ENCODE measurements at places on chromosomes 1 and 21.

- no peak for DNase-seq
Measured at GRCh38 chr1:159121526-159121925, 45.0 kb upstream of the AIM2 start.

- DNase-seq, result no peak
Measured at GRCh38 chr1:32714277-32714676, 11.7 kb upstream of the SYNC start.

- no peak for DNase-seq
Measured at GRCh38 chr1:207822124-207822601, 70.3 kb downstream of the CD46 start.

DNA sequence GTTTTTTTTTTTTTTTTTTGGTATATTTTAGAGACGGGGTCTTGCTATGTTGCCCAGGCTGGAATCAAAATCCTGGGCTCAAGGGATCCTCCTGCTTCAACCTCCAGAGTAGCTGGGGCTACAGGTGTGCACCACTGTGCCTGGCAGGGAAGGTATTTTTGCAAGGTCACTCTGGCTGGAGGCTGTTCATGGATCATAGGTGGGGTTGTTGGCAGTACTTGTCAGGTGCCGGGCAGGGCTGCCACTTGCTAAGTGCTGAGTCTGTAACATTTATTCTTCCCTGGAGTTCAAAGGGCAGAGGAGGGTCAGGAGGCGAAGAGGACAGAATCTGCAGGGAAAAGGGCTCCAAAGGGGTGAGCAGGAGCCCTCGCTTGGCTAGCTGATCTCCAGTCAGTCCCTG, 24.1 kb downstream of the A3GALT2 start:
- DNase-seq, result no peak

DNA sequence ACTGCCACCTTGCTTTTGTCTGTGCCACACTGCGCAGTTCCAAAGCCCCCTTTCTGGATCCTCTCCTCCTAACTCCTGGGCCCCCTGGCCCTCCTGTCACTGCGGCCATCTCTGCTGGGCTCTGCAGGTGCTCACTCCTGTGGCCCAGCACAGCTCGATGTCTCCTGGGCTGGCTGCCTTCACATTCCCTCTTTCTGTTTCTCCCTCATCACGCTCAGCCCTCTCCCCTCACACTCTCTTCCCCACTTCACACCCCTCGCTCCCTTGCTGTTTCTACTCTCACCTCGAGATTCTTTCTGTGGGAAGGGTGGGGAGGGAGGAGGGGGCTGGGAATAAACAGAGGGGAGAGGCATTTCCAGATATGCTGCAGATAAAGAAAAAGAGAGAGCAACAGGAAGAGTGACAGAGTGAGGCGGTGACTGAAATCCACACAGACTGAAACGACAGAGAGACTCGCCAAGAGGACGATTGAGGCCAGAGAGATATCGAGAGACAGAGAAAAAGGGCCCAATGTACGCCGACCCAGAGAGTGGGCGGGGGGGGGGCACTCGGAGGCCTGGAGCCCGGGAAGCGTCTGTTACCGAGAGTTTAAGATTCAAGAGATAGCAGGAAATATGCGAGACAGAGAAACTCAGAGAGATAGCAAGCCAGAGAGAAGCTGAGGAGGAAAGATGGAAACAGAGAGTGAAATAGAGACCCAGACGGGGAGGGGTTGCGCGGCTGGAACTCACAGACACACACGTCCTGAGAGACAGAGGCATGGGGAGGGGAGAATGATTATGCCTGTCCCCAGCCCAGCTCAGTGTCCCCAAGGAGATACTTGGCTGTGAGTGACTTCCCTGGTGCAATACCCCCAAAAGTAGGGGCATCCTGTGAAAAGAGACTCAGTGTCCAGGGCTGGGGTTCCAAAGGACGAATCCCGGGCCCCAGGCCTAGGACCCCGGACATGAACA, 666 bp downstream of the CSF3R start:
- DNase-seq, result no peak

DNA sequence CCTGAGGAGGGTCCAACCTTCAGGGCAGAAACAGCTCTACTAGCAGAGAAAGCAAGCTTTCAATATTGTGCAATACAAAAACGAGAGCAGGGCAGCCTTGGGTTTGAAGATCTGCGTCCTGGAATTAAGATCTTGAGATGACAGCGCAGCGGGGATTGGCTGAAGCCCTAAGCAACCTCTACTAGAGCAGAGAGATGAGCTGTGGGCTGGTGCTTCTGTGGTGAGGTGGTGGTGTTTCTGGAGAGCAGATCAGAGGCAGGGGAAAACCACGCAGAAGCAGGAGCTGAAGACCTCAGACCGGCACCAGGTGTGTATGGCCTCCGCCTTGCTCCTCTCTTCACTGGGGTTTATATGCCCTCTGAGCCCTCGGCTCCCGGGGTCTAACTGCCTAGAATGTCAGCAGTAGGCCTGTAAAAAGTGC, 12.5 kb downstream of the TRAF3IP3 start:
- peak; percentile 77 for DNase-seq

DNA sequence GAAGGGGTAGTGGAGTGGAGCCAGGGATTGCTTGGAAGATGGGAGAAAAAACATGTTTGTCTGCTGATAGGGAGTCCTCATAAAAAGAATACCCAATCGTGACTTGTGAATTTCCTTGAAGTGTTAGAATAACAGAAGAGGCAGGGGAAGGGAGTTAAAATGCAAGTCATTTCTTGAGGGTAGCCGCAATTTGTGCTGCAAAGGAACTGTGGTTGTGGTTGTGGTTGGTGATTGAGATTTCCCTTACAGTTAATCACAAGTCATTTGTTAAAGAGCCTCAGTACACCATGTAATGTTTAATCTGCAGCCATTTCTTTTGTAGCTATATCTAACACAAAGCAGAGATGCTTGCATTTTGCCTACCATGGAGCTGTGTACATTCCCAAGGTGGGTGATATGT, 38.5 kb upstream of the EGLN1 start:
- peak; percentile 86 for DNase-seq

DNA sequence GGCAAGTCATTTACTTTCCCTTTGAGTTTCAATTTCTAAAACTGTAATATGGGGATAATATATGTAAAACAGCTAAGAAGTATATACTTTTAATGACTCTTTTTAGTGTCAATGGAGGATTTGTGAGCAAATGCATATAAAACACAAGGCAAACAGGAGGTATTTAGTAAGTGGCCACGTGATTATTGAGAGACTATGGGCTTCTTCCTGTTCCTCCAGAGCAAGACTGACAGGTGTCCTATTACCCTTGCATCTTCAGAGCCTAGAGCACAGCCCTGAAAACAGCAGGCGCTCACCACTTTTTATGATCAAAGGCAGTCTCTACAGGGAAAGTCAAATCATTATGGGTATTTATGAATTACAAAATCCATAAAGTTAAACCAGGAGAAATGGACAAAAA, 941 bp upstream of the ROR1 start:
- no peak for DNase-seq

DNA sequence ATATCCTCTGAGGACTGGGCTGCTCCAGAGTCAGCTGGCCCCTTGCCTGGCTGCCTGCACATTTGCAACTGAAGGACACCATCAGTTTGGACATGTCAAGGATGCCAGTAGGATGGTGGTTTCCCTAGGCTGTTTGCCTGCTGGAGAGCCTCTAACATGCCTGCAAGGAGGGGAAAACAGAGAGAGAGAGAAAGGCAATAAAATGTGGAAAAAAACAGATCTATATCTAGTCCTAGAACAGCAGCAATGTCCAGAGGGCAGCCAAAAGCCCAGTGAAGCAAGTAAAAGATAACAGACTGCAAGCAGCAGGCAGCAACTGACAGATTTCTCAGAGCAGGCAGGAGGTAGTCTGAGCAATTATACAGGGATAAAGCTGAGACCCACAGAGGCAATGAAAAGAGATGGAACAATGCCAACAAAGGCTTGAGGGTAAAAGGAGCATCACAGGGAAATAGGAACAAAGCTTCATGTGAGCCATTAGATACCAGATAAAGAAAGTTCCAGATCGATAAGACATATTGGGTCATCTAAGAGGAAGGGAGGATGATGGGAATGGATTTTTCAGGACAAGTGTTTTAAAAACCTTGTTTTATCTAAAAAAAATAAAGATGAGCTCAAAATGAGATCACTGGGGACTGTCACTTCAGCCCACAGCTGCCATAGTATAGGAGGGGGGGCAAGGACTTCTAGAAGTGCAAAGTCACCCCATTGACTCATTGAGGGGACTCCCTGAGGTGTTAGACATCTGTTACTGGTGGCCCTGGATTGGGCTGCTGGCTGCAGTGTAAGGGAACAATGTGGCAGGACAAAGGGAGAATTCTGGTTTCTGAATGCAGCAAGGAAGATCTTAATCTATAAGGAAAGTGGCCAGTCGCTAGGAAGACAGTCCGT, 38.6 kb upstream of the GADD45A start:
- DNase-seq, result no peak

DNA sequence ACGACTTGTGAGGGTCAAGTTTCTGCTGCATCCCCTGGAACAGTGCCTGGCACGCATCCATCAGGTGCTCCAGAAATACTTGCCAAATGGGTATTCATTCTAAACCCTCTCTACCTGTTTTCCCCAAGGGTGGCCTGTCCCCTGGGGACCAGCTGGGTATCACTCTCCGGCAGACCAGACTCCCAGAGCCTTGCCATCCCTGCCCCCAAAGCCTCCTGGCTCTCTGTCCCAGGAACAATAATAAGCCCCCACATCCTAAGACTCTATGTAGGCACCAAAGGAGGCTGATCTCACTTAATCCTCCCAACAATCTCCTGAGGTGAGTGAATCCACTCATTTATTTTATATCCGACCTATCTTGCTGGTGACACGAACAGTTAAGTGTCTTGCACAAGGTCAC, 96.7 kb downstream of the MRPL37 start:
- DNase-seq, result no peak

DNA sequence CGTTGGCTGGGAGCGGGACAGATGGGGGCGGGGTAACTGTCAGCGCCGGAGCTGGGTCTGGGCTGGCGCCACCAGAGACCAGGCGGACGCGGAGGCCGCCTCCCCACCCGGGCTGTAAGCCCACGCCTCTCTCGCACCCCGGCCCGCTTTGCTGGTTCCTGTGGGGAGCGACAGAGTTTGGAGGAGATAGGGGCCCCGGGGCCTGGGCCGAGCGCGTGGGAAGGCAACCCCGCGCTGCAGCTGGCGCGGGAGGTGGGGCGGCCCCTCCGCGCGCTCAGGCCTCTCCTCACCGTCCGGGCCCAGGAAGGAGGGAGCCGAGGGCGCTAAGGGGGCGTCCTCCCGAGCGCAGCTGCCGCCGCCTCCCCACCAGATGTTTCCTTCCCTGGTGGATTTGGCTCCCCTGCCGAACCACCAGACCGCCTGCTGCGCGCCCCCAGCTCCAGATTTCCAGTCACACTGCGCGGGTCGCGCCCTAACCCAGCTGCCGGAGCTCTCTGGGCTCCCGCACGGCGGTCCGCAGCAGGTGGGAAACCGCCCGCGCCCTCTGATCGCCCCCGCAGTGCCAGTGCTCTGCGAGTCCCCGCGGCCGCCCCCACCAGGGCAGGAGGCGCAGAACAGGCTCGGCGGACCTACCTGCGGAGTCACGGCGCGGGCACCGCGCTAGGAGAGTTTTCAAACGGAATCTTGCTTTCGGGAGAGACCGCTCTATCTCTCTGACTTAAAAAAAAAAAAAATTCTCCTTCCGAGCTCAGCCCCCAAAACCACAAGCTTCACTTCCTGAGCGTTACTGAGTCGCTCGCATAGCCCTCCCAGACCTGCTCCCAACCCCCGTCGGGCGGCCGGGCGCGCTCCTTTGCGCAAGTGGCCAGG, 1.1 kb downstream of the GFI1 start:
- peak; percentile 76 for DNase-seq

- no peak for DNase-seq
Measured at GRCh38 chr1:231414260-231415016, 7.6 kb downstream of the EGLN1 start.

- DNase-seq, result no peak
Measured at GRCh38 chr1:208874915-208875314, 630.7 kb upstream of the PLXNA2 start.

GRCh38 chr1:55696181-55696754, 481.1 kb upstream of the USP24 start:
- no peak for DNase-seq

DNA sequence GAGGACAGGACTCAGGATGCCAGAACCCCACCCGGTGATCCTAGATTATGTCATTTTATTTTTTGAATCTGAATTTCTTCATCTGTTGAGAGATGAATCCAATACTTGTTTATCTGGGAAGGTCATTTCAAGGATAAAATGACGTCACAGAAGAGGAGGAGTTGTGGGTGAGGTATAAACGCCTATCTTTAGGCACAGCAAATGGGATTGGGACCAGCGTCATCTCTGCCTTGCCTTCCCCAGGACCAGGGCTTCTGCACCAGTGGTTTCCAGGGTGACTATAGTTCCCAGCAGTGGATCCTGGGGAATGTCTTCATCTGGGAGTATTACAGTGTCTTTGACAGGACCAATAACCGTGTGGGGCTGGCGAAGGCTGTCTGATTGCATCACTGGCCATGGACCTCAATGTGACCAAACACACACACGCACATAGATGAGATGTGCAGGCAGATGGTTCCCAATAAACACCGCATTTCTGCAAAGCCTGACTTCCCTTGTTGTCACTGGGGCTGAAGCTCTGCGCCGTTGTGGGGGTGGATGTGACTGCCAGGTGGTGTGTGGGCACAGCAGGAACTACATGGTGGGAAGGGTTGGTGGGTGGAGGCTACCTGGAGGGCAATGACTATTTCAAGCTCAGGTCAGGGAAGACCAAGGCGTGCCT, 28.1 kb downstream of the KCNA10 start:
- DNase-seq, result no peak

DNA sequence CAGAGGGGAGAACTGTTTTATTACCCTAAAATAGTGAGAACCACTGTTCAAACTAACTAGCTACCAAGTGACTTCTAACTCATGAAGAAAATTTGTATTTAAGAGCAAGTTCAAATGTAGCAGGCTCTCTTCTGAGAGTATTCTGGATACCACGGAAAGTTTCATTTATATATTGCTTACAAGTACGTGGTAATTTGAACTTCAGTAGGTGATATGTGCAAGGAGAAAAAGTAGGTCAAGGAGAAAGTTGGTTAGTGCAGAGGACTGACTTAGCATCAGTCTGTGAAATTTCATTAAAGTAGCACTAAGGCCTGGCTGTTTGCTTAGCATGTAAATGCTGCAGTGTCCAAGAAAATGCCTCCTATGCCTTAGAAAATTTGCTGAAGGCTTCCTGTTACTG, 16.7 kb downstream of the SERPINC1 start:
- DNase-seq, result no peak

DNA sequence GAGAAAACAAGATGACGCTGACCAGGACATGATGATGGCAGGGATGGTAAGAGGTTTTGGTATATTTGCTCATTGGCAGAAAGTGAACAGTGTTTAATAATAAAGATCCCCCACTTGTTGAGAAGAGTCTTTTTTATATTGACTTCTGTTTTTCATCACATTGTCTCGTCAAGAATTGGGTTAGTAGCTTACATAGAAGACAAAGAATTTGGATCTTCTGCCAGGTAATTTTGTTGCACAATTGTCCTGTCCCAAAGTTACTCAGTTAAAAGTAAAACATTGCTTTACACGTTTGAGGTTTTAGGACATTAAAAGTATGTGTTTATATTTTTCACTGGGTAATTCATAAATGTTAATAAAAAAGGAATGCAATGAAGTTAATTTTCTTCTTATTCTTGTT, 48.3 kb upstream of the LAMC2 start:
- no peak for DNase-seq

- DNase-seq, result no peak
Measured at GRCh38 chr1:186183219-186183618, 191.8 kb downstream of the TPR start.
